CD4-positive, alpha-beta T cell treated with Interleukin-21 for 1 hour (primary cell): ENCODE measurements at places on chromosomes 2 and 18.
A peak's percentile ranks its signal among the peaks of the same experiment; 100 is the strongest.

GRCh38 chr2:240353944-240354343 is 81.5 kb upstream of the GPC1 start:
- DNase-seq: no peak

GRCh38 chr2:41932241-41933045 is 115.4 kb upstream of the PKDCC start:
- DNase-seq: no peak

- DNase-seq: no peak
These were observed 842.6 kb upstream of the SALL3 start for GRCh38 chr18:78136986-78137385.

DNA sequence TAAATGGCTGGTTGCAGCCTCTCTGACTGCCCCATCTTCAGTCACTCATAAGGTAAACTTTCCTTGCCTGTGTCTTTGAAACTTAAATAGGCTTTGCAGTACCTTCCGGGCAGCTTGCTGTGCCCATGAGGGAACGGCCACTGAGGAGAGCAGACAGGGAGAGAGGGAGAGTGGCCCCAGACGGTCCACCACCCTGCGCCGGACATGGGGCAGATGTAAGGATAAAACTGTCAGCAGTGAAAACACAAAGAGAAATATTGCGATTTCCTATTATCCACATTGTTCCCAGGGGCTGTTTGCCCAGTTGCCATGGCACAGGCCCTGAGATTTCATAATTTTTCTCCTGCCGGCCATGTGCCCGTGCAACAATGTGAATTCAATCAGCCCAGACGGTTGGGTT is 265.9 kb upstream of the SALL3 start:
- no peak for DNase-seq

DNA sequence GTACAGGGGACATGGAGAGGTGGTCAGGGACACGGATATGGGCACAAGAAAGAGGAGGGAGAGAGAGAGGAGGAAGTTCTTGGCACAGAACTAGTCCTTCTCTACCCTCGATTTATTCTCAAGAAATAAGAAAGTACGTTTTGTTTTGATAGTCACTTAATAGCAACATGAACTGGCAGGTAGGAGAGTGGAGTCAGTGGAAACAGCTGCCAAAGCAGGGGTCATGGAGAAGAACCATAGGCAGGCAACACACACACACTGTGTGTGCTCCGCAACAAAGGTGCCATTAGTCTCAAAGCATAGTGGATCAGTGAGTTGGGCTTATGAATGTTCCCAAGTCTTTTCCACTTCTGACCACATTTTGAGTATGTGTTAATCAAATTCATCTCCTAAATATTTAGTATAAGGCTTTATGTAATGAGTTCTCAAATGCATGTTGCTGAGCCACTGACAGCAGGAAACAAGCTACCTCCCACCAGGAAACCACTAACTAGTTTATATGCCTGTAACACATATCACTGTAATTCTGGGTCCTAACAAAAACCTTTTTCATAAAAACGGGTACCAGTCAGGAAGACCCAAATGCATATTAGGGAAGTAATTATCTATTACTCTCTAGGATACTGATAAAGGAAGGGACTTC is 41.1 kb downstream of the IWS1 start:
- peak; percentile 7 for DNase-seq

GRCh38 chr2:235860871-235861270 is 307.3 kb downstream of the GBX2 start:
- DNase-seq: no peak

DNA sequence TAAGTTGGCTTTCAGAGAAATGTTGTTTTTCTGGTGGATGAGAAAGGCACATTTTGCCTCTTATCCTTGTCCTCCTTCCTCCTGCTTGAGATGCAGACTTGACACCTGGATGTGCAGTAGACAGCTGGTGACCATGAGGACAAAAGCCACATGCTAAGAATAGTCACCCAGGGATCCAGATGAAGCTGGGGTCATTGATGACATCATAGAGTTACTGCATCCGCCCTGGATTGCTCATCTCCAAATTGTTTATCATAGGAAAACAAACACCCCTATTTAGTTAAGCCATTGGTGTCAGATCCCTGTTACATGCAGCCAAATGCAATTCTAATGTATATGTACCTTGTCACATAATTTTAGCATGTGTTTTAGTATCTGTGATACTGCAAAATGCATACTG is 16.3 kb upstream of the SLC1A4 start:
- no peak for DNase-seq

GRCh38 chr2:172011812-172012575 is 12.2 kb downstream of the METAP1D start:
- peak; percentile 24 for DNase-seq

DNA sequence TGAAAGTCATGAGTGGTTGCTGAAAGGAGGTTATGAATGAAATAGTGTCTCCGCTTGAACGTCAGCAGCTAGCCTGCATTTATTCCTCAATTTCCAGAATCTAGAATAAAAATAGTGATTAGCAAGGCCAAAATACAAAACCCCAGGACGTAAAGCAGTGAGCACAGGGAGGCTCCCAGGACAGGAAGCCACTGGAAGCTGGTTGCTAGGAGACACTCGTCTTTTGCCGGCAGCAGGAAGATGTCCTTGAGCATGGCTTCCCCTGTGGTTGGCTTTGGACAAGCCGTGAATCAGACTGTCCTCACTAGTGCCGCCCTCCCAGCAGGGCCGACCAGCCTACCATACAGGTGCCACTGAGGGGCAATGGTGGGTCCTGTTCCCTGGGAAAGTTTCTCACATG is 374.4 kb downstream of the MTX2 start:
- no peak for DNase-seq

DNA sequence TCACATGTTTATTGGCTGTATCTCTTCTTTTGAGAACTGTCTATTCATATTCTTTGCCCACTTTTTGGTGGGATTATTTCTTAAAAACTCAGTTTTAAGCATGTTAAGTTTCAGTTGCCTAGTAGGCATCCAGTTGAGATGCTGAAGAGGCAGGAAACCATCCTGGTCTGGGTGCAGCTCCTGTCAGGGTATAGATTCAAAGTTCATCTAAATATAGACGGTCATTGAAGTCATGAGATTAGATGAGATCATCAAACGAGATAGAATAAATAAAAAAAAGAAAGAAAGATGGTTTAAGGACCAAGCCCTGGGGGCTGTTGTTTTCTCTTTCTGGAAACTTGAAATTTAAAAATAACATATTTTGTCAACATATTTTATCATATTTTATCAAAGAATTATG is 9.2 kb upstream of the DNAH7 start:
- DNase-seq: no peak

DNA sequence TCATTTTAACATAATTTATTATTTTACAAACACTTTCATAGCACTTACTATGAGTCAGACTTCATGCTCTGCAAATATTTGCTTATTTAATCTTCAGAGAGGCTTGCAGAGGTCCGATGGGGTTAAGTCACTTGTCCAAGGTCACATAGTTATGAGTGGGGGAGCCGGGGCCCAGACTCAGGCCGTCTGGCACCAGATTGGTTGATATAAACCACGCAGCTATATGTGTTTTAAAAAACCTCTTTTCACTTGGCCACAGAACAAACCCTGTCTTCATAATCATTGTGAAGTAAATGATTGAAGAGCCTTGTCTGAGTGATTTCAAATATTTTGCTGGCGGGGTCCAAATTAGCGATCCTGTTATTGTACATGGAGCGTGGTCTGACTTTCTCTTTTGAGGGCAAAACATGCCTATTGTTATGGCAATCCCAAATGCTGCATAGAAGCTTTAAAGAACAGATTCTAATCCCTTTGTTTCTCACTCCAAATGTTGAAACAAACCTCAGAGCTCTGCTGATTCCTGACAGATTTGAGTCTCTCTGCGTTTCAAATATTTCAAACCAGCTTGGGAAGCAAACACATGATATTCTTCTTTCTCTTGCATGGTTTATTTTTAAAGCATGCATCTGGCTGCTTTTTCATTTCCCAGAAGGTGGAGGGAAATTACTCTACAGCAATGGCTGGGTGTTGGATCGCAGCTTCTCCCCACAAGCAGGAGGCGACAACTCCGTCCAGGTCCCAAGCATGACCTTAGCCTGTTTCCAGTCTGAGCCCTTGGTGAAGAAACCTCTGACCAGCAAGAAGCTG is 142.4 kb downstream of the DDX1 start:
- no peak for DNase-seq

DNA sequence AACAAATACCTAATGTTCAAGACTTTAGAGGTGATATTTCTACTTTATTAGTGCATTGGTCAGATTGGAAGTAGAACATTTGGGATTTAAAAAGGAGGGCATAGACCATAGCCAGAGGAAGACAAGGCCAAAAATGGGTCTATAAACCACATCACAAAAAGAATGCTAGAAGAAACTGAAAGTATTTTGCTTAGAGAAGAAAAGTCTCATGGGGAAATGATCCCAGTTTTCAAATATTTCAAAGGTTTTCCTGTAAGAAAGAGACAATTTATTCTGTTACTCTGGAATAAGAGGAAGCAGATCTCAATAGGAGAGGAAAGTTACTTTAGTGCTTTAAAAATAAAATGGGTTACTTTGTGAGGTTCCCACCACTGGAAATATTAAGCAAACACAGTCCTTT is 341.4 kb downstream of the TNS1 start:
- no peak for DNase-seq

- no peak for DNase-seq
These were observed 57.8 kb upstream of the OTOS start for GRCh38 chr2:240198226-240198625.

GRCh38 chr18:8937160-8938094 is 165.1 kb upstream of the NDUFV2 start:
- no peak for DNase-seq

DNA sequence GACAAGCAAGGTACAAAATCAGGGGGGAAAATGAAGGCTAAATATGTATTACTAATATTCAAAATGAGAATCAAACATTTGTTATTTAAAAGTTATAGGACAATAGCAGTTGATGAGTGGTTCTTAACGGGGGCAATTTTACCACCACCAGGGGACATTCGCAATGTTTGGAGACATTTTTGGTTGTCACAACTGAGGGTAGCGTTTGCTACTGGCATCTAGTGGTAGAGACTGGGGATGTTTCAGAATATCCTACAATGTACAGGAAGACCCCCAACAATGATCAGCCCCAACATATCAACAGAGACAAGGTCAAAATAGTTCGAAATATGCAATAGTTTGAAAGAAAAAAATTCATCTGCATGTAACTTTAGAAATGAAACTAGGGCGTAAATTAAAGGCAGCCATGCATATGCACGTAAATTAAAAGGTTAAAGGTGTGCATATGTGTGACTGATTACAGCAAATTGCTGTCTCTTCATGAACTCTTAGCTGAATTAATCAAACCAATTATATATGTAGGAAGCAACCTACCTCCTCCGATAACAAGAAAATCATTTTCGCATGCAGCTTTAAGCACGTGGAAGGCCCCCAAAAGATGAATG is 61.2 kb upstream of the CUL3 start:
- peak; percentile 13 for DNase-seq

DNA sequence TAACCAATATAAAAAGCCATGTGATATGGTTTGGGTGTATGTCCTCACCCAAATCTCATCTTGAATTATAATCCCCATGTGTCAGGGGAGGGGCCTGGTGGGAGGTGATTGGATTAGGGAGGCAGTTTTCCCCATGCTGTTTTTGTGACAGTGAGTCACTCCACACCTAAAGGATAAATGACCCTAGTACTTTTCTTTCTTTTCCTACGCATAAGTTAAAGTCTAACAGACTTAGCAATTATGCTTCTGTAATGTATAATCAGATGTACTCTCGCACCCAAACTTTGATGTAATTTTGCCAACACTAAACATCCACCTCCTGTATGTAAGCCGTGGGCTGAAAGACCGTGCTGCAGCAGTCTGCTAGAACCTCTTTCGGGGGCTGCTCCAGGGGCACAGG is 97.2 kb upstream of the DSEL start:
- DNase-seq: no peak

DNA sequence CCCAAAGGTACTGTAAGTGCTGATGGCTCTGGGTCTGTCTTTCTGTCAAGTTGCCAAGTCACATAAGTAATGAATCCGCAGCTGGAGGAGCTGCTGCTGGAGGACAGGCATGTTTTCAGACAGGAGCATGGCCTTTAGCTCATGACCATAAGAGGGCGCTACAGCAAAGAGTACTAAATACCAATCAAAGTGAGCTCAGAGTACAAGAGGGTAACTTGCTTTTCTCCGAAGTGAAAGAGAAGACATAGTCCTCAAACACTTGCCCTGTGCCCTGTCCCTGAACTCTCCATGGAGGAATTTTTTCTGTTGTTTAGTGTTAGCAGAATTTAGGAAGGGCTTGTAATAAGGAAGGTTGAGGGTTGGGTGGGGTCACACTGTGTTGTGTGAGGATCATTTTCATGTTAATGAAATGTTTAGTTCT is 58.0 kb upstream of the EML6 start:
- DNase-seq: peak; percentile 58

- DNase-seq: no peak
These were observed 140.5 kb downstream of the UXS1 start for GRCh38 chr2:106053581-106053980.

DNA sequence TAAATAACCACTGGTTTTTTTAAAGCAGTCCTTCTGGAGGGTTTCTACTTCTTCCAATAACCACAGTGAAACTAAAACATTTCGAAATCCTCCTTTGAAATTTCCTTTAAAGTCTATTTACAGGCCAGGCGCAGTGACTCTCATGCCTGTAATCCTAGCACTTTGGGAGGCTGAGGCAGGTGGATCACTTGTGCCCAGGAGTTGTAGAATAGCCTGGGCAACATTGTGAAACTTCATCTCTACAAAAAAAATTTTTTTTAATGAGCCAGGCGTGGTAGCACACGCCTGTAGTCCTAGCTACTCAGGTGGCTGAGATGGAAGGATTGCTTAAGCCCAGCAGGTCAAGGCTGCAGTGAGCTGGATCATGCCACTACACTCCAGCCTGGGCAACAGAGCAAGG is 15.2 kb downstream of the KIDINS220 start:
- no peak for DNase-seq

GRCh38 chr2:86372641-86373502 is 35.4 kb upstream of the REEP1 start:
- DNase-seq: no peak

DNA sequence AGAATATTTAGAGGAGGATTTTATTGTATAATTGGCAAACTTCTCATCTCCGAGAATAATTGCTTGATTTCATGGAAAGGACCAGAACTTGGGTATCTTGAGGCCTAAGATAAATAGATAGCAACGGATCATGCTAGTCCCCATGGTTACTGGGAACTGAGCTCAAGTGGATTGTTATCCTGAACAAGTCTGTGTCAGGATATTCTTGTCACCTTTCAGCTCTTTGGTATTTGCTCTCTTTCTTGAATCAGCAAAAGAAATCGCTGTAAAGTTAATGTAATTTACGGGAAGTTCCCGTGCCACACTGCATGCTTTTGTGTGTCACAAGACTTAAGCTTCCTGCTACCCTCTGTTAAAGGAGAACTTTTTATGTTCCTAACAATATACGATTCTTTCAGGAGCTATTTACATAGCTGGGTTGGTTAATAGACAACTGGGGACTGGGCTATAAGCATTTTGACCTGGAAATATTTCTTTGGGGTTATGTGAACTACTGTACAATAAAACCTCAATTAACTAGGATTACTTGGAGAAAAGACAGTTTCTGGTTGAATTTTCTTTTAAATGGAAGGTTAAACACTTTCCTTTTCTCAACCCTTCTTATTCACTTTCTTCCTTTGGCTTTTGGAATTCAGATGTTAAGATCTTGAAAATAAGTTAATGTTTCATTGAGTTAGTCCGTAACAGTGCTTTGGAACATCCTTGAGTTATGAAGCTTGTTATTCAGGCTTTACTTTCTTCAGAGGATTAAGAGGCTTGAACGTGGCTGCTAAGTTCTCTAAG is 151.2 kb downstream of the FMNL2 start:
- DNase-seq: no peak
